ENCODE measurements at places on chromosomes 12 and 14. TPM values are rescaled to one million over a fixed set of nuclear protein-coding genes. Genes with fewer than 3 reads are reported as not detected.

Gene MRPS35
- 101 TPM for total RNA-seq

Gene TMPRSS12
- not detected for total RNA-seq

Gene PMCH
- total RNA-seq, result not detected

Gene MYO1H
- total RNA-seq, result not detected

Gene CEP170B
- total RNA-seq, result 29.4 TPM

Gene RAD51B
- total RNA-seq, result 4.1 TPM

Gene RERG
- total RNA-seq, result 0.18 TPM

Gene CCDC196
- total RNA-seq, result not detected

Gene BAG5
- 24.7 TPM for total RNA-seq
